ENCODE measurements at places on chromosomes 3 and 15.

GRCh38 chr3:179608931-179609720 is 4.5 kb downstream of the NDUFB5 start:
- peak; percentile 48 for DNase-seq

DNA sequence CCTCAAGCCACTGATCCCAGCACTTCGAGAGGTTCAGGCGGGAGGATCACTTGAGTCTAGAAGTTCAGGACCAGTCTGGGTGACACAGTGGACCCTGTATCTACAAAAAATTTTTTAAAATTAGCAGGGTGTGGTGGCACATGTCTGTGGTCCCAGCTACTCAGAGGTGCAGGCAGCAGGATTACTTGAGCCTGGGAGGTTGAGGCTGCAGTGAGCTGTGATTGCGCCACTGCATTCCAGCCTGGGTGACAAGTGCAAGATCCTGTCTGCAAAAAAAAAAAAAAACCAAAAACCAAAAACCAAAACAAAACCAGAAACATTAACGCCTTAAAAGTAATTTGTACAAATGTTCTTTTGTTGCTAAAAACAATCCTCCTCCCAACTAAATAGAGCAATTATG is 27.9 kb upstream of the SLC12A8 start:
- DNase-seq = no peak

GRCh38 chr3:178434206-178434805 is 101.9 kb upstream of the KCNMB2 start:
- no peak for DNase-seq

- DNase-seq = no peak
Measured at GRCh38 chr15:59738676-59739075, 49.6 kb upstream of the BNIP2 start.

GRCh38 chr3:197846491-197846890 is 55.4 kb downstream of the LRCH3 start:
- DNase-seq = no peak

DNA sequence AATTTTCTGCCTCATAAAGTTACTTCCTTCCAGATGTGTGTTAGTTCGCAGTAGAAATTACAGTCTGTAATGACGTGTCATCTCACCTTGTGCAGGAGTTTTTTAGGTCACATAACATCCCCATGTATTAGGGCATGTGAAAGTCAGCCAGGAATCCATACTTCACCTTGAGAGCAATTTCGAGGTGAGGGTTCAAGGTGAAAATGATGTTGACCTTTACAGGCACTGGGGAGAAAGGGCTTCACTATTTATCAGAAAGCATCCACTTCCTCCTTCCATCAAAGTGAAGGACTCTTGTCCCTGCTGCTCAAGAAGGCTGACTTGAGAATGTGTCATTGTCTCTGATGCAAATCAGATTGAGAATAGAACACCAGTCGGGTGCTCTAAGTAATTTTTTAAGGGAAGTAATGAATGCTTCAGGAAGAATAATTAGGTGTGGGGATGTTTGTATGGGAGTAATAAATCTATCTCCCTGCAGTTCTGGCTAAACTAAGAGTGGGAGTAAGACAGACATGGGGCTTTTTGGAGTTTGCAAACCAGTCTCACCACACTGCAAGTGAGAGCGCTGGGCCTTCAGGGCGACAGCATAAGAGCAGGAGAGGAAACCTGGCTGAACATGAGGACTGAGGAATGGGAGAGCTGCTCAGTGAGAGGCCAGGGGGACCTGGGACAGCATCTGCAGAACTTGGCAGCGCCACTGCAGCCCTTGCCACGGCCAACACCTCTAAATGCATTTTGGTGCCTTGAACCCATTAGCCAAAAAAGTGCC is 85.9 kb upstream of the IL12A start:
- no peak for DNase-seq

DNA sequence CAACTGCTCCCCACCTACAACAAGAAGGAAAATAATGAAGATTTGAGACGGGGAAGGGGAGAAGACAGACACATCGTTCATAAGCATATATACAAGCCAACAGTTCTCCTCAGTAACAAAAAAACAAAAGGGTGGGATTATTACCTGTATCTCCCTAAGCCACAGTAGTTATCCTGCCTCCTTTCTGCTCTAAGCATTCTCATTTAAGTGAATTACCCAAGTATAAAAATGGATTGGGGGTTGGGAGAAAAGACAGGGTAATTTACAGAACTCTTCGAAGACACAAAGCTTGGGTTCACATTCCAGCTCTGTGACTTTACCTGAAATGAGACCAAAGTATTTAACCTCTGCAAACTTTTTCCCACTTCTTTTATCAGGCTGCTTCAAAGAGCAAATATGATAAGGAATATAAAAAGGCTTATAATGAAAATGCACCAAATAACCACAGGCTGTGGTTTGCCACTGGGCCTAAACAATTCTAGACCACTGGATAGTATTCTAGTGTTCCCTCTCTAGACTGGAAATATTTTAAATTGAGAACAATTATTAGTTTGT is 64.4 kb downstream of the UACA start:
- DNase-seq = no peak

GRCh38 chr3:47047673-47048072 is 68.2 kb downstream of the NBEAL2 start:
- DNase-seq = no peak

DNA sequence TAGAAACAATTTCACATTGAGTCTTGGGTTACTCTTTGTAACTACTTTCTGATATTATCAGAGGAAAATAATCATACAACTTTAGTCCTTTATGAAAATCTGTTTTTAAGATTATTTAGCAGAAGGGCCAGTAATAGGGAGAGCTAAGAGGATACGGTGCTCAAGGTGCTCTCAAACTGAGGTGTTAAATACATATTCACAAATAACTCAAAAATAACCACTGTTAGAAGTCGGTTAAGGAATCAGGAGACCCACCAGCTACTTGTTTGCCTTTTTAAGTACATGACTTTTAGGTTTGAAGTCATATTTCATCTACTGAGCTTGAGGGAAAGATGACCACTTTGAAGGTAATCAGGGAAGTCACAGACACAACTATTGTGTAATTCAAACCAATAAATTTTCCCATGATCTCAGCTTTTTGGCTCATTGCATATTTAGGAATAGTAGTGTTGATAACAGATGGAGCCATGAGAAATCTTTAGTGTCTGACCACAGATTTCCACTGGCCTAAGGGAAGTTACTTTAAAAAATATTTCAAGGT is 1.4 kb upstream of the RSRC1 start:
- no peak for DNase-seq

GRCh38 chr3:45868213-45868612 is 18.1 kb upstream of the CCR9 start:
- no peak for DNase-seq

- DNase-seq = no peak
Measured at GRCh38 chr3:34388830-34389229, 590.4 kb downstream of the PDCD6IP start.

- DNase-seq = no peak
Measured at GRCh38 chr15:22861161-22861560, 22.7 kb downstream of the NIPA2 start.

- no peak for DNase-seq
Measured at GRCh38 chr3:66036586-66037148, 2.1 kb downstream of the MAGI1 start.

GRCh38 chr15:67784090-67784781 is 41.1 kb upstream of the SKOR1 start:
- DNase-seq = peak; percentile 5

DNA sequence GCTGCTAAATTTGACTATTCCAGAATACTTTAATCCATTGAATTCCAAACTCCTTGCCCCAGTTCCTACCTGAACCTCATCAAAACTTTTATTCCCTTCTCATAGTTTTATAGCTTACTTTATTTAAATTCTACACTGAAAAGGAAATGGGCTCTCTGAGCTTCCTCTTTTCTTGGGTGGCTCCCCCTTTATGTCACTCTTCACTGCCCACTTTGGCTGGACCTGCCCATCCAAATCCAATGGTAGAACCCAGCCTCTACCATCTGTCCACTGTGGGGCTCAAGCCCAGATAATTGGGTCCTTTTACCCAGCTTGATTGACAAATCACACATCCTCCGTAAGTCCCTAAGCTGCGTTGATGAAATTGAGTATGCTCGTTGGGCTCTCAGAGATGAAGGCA is 216.5 kb downstream of the BBX start:
- no peak for DNase-seq

GRCh38 chr3:55526332-55527030 is 39.4 kb upstream of the WNT5A start:
- no peak for DNase-seq

GRCh38 chr15:70762469-70763119 is 764 bp downstream of the UACA start:
- DNase-seq = no peak

DNA sequence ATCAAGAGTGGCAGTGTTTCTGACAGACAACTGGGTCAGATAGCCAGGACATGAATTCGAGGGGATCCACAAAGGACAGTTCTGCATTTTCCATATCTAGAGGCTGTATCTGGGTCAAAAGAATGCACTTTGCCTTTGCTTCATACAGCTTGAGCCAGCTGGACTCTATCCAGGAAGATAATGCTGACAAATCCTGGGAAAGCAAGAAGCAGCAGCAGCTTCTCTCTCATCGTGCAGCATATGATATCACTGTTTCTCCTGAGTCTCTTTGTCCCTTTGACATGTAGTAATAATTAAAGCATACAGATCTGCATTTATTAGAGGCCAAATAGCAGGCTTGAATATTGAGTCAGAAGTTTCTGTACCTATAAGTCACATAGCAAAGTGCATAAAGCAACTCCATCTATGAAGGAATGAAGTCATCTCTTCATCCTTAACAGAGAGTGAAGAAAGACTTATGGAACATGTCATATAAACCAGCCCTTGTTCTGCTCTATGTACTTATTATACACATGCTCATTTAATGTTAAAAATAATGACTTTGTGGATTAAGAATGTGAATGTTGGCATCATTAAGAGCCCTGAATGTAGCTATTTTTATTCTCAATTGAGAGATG is 236.8 kb upstream of the GBE1 start:
- DNase-seq = no peak

DNA sequence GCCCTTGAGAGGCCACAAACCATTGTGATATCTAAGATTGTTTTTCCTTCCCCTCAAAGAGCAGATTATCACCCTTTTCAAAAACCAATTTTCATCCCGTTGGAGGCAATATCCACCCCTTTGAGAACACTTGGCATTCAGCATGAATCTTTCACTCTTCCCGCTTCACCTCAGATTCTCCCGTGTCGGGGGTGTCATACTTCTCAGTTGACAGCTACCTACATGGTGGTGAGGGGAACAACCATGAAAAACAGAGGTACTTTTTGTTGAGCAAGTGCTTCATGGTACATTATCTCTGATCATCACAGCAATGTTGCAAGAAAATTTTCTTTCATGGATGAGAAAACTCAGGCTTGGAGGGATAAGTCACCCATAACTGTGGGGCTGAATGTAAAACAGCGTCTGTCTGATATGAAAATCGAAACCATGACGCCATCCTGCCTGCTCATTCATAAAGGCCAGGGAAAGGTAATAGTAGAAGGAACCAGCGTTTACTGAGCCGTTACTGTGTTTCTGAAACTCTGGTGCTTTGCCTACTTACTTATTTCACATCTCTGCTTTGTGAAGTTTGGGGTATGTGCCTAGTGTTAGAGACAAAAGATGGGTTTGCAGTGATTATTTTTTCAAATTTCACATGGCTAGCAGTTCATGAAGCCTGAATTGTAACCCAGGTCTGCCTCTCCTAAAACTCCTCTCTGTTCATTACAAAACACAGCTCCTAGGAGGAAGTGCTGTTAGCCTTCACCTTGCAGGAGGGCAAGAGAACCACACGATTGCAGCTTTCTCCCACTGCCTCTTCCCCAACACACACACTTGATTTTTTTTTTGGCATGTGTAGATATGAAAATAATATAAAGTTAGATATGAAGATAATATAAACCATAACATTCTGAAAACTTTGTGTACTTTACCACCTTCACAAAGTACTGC is 35.4 kb downstream of the SV2B start:
- DNase-seq = no peak

DNA sequence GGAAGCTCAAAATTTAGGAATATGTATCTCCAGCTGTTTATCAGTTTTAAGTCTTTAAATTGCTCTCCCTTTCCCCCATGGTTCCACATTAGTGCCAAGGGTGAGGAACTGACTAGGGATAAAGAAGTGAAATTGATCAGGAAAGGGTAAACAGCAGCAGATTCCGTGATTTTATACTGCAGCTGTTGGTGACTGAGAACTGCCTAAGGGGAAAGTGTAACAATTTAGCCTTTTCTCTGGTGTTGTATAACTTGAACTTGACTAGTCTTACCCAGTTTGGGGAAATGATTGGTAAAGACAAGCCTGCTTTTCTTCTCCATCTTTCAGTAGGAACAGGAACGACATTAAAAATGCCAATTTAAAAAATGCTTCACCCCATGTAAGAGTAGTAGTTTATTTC is 5.0 kb downstream of the SPRED1 start:
- DNase-seq = no peak

- DNase-seq = no peak
Measured at GRCh38 chr3:13687517-13687943, 138.6 kb downstream of the FBLN2 start.

DNA sequence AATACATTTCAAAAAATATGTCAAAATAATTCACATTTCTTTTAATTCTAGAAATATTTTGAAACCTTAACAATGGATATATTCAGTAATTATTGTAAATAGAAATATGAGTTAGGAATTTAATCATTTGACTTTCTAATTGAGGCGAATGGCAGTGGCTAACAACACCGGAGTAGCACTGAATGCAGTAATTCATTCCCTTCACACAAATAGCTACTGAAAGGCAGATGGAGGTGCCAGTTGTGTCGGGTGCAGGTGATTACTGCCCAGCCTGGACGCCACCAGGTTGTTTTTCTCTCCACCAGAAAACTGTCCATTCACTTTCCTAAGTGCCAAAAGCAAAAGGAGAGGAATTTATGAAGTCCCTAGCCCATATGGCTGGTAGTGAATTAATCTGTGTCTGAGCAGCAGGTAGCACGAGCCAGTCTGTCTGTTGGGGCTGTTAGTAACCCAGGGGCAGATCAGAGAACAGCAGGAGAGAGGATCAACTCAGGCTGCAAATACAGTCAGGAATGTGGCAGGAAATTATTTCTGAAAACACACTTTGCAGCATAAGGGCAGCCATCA is 79.3 kb upstream of the GMNC start:
- DNase-seq = no peak

DNA sequence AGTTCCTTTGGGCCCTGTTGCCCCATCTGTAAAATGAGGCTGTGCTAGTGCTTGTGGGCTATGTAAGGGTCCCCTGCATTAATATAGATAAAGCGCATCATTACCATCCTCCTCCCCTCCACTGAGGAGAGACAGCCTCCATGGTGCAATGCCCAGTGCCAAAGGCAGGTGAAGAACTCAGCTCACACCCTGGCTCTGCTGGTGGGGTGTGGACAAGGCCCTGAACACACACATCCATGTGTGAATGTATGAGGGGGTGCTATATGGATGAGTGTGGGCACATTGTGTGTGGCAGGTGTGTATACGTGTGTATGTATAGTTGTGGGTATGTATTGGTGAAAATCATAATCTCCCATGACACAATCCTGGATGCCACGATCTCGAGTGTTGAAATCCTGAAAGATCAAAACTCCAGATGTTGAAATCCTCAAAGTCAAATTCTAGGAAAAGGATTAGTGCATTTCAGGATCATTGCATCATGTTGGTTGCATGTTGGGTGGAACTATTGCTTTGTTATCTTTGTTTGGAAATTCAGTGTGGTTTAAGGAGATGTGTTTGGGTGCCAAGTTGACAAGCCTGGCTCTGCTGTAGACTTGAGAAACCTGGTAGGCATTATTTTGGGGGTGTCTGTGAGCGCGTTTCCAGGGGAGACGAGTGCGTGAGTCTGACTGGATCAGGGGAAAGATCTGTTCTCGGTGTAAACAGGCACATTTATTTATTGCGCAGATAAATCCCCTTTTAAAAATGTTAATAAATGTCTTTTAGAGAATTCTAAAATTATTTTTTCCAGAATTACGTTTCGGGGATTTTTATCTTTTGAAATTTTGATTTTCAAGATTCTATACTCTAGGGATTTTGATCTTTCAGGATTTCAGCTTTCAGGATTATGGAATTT is 42.0 kb upstream of the SEC61A1 start:
- no peak for DNase-seq

Measured in CD4-positive, alpha-beta T cell treated with Interleukin-21 for 1 hour (primary cell).